Stimulated activated CD8-positive, alpha-beta memory T cell treated with anti-CD3 and anti-CD28 coated beads, Interleukin-7, amount 100 ng/mL, for 1 hour (primary cell): ENCODE measurements at places on chromosomes 2 and 18.

- DNase-seq, result no peak
Observed at GRCh38 chr2:67879586-67880290, 183.1 kb downstream of the C1D start.

GRCh38 chr18:10067670-10068659 lies 154.1 kb downstream of the VAPA start:
- no peak for DNase-seq

DNA sequence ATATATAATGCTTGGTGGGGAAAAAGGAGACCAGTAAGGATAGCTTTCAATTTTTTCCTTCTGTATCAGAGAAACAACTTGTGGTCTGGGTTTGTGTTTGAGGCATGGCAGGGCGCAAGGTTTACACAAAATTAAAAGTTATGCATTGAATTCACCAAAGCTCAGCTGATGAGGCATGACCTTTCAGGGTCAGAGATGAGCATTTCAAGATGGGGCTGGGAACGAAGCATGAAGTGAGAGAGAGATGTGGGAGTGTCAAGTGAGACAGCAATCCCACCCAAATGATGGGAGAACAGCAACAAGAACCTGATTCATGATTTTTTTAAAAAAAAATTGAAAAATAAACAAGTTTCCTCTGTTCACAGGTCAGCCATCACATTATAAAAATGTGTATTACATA lies 4.9 kb downstream of the GPR55 start:
- no peak for DNase-seq

GRCh38 chr2:70247364-70248180 lies 856 bp downstream of the TIA1 start:
- DNase-seq, result no peak
